Stimulated activated CD4-positive, alpha-beta T cell treated with anti-CD3 and anti-CD28 coated beads, Interleukin-1b, Interleukin-23, amount 100 ng/mL, for 1 hour (primary cell): ENCODE measurements at places on chromosomes 5 and 9.

DNA sequence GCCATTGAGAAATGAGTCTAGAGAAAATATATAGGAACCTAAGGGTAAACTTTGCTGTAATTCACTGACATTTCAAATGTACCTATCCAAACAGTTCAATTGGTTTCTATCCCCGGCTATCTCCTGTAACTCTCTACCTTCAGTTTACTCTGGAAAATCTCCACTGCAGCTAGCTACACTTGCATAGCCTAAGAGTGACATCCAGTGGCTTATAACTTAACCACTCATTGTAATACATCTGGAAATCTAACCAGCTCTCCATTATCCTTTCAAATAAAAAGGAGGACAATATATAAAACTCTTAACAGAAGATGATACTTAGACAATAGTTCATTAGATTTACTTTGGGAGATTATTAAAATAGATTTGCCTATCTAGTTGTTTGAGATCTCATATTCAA is 35.3 kb upstream of the SPDL1 start:
- DNase-seq = no peak

DNA sequence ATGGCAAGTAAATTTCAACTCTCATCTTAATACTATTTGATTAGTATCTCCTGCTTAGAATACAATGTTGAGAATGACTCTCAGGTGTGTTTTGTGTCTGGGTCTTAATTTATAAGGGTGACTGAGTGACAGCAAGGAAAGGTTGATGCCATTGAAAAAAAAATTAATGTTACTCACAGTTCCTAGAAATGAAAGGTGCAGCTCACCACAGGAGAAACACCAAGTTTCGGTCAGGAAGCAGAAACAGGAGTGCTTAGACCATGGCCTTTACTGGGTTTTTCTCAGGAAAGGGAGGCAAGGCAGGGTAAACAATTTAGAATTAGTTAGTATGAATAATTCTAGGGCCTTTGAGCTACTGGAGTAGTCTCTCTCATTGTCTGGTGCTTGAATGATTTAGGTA is 159.2 kb upstream of the C9orf72 start:
- DNase-seq = no peak

GRCh38 chr5:6483880-6484382 is 35.3 kb downstream of the UBE2QL1 start:
- DNase-seq = no peak

DNA sequence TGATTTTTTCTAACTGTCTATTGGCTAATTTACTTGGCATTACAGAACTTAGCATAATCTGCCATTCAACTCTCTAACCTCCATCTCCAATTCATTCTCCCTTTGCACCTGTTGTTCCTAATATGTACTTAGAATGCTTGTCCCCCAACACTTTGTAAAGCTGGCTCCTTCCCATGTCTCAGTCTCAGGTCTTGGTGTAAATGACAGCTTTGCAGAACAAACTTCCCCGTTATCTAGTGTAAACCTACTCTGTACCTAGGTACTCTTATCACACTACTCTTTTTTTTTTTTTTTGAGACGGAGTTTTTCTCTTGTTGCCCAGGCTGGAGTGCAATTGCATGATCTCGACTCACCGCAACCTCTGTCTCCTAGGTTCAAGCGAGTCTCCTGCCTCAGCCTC is 77.2 kb upstream of the CTNNA1 start:
- DNase-seq = no peak

GRCh38 chr9:18676525-18676924 is 202.6 kb downstream of the ADAMTSL1 start:
- no peak for DNase-seq

- no peak for DNase-seq
These were observed 115.1 kb downstream of the ESM1 start for GRCh38 chr5:54870271-54870670.

GRCh38 chr5:126385524-126386502 is 37.4 kb upstream of the GRAMD2B start:
- DNase-seq = no peak

GRCh38 chr9:4739587-4740387 is 1.2 kb downstream of the AK3 start:
- no peak for DNase-seq

DNA sequence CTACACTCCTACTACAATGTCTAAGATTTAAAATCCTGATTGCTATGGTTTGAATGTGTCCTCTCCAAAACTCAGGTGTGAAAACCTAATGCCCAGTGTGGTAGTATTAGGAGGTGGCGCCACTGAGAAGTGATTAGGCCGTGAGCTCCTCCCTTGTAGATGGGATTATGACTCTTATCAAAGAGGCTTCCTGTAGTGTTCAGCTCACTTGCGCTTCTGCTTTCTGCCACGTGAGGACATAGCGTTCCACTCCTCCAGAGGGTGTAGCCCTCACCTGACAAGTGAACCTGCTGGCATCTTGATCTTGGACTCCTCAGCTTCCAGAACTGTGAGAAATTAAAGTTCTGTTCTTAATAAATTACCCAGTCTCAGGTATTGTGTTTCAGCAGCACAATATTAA is 33.0 kb upstream of the WHRN start:
- no peak for DNase-seq

- no peak for DNase-seq
These were observed 2.2 kb downstream of the RBM27 start for GRCh38 chr5:146205499-146206202.

GRCh38 chr5:115387816-115388215 is 91.4 kb upstream of the CCDC112 start:
- no peak for DNase-seq

DNA sequence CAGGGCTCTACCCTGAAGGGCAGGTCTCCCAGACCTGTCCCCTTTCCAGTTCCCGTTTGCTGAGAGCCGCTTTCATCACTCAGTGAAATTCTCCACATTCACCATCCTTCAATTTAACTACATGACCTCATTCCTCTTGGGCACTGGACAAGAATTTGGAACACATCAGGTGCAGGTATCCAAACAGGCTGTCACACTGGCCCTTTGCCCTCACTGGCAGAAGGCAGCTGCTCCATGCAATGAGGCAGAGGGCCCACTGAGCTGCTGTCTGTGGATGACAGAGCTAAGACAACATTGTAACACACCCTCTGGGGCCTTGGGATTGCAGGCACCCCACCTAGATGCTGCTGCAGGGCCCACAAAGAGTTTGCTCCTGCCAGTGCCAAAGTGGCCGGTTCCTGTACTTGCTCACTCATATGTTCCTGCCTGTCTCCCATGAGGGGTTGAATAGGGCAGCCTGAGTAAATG is 55.1 kb downstream of the ACTL7B start:
- no peak for DNase-seq

DNA sequence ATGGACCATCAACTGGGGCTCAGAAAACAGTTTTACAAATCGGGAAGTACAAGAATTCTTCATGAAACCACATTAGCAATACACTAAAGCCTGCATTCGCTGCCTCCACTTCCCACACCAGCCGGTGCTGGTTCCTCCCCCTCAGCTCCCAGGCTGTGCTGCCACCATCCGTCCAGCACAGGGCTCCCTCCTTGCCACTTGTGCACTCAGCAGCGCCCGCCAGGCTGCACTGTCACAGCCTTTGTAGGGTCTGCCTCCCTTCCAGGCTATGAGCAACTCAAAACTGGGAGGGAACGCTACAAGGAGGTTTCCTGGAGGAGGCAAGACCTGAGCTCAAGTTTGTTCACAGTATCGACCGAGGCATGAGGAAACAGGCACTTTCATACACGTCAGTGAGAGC is 7.7 kb downstream of the MAPK9 start:
- DNase-seq = no peak

- DNase-seq = no peak
These were observed 971 bp downstream of the PHYKPL start for GRCh38 chr5:178231539-178232123.

DNA sequence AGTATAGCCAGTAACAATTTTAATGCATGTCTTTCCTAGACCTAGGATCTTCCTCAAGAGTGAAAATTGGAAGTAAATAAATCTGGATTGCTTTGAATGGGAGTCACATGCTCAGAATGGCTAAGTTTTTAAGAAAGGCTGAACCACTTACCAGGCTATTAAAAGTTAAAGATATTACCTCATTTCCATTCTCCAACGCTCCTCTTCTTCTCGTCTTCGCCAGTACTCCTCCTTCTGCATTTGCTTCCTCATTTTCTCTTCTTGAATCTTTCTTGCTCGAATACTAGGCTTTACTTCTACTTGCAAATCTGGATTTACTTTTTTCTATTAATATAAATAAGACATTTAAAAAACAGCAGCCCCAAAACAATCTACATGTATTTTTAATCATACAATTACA is 49.6 kb downstream of the ZFR start:
- DNase-seq = no peak

GRCh38 chr9:80233906-80234305 is 662.1 kb downstream of the TLE4 start:
- DNase-seq = no peak

- no peak for DNase-seq
These were observed 21.9 kb downstream of the STXBP1 start for GRCh38 chr9:127634021-127634420.

- DNase-seq = no peak
These were observed 435.3 kb upstream of the TNC start for GRCh38 chr9:115553060-115553773.

DNA sequence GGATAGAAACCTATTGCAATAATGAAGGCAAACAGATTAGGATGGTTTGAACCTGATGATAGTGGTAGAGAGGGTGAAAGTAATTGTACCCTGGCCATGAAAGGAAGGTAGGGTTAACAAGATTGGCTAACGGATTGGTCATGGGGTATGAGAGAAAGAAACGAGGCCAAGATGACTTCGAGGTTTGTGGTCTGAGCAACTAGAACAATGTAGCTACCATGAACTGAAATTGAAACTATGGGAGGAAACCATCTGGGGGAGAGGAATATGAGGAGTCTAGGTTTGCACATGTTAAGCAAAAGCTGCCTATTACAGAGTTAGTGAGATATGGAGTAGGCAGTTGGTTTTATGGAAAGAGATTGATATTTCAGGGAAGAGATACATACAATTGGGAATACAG is 406.0 kb downstream of the PRELID2 start:
- no peak for DNase-seq

DNA sequence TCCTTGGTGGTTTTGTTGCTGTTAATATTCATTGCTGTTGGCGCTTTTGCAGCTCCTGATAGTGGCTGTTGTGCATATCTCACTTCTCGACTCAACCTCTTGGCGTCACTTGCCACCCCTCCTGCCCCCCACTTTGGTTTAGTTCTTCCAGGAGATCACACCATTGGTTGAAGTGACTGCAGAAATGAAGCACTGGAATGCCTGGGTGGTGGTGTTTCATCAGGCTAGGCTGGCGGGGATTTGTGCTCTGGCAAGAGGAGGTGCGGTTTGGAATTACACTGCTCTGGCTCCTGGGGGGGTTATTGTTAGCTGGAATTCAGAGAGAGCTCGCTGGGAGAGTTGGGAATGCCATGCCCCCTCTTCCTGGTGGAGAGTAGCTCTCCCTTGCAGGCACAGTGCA is 11.5 kb downstream of the PRRC2B start:
- DNase-seq = no peak
